Astrocyte of the hippocampus (primary cell): ENCODE measurements at places on chromosomes 7 and 10.

GRCh38 chr10:26540601-26541000 is 102.5 kb downstream of the APBB1IP start:
- DNase-seq: peak; percentile 18

DNA sequence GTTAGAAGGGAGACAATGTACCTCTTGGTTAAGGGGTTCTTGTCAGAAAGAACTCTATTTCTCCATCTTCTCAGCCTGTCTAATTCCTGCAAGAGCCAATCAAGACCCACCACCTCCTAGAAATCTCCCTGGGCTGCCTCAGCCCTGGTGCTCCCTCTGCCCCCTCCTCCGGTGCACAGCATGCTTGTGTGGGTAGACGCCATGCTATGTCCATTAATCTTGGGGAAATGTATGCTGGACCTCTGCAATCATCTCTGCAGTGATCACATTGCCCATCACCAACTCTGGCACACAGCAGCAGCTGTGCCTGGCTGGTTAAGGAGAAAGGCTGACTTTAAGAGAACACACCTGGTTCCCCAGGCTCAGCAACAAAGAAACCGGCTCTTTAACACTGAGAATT is 37.3 kb downstream of the SH3PXD2A start:
- DNase-seq: no peak

- no peak for DNase-seq
Observed at GRCh38 chr10:117311261-117311660, 64.0 kb downstream of the PDZD8 start.

GRCh38 chr10:34722404-34722803 is 92.7 kb downstream of the PARD3 start:
- DNase-seq: no peak

GRCh38 chr10:91880310-91880709 is 29.0 kb downstream of the FGFBP3 start:
- DNase-seq: peak; percentile 14

DNA sequence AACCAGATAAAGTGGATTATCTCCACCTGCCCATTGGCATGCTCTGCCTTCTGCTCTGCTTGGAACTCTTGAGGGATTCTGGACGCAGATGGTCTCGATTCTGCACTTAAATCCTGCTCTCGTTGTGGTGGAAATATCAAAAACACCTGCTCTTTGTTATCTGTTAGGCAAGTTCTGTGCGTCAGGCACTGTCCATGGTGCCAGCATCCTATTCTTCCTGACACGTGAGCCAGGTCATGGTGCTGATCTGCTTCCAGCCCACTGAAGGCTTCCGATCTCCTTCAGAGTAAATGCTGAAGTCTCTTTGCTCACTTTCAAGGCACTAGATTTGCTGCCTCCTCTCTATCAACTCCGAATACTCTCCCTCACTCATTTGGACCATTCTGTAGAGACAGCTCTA is 505.6 kb downstream of the HTR7 start:
- peak; percentile 7 for DNase-seq

GRCh38 chr7:38311329-38311937 is 38.0 kb upstream of the TARP start:
- peak; percentile 49 for DNase-seq

DNA sequence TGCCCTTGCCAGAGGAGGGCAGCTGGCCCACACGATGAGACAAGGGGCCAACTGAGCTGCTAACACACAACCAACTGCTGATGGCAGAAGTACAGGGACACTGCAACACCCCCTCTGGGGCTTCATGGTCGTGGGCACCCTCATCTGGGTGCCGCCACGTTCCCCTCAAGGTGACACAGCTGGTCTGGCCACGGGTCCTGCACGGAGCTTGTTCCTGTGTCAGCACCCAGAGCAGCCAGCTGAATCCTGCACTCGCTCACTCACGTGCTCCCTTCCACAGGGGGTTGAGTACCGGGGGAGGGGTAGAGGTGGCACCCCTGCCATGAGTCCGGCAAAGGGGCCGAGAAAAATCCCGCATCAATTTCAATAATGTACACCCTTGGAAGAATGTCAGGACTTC is 1319.1 kb downstream of the REEP3 start:
- no peak for DNase-seq

DNA sequence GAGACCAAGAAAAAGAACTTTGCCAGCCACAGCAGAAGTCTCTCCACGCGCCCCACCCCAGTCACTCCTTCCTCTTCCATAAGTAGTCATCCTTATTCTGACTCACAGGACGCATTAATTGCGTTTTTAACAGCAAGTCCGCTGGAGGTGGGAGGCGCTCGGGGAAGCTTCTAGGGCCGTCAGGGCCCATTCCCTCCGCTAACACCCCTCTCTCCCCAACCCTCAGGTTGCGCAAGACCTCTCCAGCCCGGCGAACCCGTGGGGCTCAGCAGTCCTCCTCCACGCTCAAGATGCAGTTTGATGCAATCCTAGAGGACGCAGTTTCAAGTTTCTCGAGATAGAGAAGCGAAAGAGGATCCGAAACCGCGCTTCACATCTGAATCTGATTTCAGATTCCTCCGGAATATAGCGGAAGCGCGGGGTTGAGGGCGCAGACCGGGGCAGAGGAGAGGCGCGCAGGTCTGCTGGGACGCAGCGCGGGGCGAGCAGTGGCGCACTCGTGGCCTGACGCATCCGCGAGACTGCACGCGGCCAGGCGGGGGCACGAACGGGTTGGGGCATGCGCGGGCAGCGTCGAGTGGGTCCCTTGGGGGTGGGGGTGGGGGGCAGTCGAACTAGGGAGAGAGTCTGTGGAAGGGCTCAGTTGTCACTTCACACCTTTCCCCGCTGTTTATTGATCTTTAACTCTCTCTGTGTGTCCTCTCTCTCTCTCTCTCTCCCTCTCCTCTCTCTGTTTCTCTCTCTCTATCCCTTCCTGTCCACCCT is 37.8 kb upstream of the PSAP start:
- peak; percentile 73 for DNase-seq

DNA sequence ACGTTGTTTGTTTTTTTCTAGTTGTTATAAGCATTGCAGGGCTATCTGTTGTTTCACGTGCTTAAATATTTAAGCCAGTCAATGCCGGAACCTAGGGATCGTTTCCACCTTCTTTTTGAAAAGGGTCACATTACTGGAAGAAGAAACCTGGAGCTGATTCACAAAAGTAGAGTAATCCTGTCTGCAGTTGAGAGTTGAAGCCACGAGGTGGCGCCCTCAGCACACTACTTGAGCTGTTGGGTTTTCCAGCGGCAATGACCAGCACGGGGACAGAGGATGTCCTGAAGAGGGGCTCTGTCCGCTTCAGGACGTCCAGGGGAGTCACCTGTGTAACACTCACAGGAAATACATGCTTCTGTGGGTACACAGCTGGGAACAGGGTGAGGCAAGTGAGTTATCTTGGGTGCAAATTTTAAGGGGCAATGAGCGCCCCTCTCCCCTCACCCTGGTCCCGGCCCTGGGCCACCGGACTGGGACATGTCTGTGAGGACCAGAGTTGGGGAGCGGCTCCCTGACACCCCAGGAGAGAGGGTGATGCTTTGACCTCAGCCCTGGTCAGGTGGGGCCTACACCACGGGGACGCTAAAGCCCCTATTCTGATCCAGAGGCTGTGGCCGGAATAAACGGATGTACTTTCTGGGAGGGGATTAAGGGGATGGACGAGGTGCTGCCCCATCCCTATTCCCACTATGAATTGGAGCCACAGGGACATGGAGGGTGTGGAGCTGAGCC is 26.3 kb upstream of the WDFY4 start:
- peak; percentile 82 for DNase-seq

- no peak for DNase-seq
Observed at GRCh38 chr7:119452401-119452800, 820.6 kb upstream of the KCND2 start.

GRCh38 chr7:37074370-37074769 is 350.1 kb upstream of the AOAH start:
- no peak for DNase-seq

DNA sequence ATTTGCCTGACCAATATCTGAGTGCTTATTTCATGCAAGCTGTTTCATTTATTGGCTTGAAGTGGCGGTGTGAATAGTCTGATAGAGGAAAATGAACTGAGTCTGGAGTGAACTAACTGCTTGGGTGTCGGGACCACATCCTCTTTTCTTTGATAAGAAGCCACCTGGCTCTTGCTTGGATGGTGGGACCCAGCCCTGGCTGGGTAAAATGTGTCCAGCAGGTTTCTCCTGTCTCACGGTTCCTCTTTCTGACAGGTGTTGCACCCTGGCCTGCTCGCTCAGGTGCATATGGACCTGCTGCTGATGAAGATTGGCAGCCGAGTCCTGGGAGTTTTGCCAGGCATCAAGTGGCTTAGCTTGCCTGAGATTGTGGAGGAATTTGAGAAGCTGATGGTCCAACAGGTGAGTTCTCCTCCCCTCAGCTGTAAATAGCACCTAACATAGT is 1.6 kb downstream of the ADCK2 start:
- no peak for DNase-seq

GRCh38 chr7:45886931-45887667 is 1.2 kb upstream of the IGFBP1 start:
- DNase-seq: no peak

- peak; percentile 34 for DNase-seq
Observed at GRCh38 chr10:78342827-78343653, 309.4 kb downstream of the RPS24 start.

GRCh38 chr7:104814126-104814525 is 199.9 kb upstream of the KMT2E start:
- no peak for DNase-seq

DNA sequence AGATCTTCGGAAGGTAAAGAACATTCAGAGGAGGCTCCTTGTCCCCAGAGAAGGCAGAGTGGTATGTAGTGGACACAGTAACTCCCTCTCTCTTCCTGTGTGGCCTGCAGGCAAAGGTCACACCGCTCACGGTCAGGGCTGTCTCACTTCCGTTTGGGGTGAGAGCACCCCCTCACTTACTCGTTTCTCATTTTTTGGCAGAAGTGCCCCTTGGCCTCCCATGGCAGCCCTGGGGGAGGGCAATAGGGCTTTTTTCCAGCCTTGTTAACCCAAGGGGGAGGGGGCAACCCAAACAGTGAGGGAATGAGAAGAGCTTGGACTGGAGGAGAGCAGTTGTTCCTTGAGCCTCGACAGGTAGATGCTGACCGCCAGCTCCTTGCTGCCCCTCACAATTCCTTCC is 31.8 kb upstream of the SRGN start:
- no peak for DNase-seq

GRCh38 chr10:11225935-11226334 is 208.3 kb downstream of the CELF2 start:
- no peak for DNase-seq

DNA sequence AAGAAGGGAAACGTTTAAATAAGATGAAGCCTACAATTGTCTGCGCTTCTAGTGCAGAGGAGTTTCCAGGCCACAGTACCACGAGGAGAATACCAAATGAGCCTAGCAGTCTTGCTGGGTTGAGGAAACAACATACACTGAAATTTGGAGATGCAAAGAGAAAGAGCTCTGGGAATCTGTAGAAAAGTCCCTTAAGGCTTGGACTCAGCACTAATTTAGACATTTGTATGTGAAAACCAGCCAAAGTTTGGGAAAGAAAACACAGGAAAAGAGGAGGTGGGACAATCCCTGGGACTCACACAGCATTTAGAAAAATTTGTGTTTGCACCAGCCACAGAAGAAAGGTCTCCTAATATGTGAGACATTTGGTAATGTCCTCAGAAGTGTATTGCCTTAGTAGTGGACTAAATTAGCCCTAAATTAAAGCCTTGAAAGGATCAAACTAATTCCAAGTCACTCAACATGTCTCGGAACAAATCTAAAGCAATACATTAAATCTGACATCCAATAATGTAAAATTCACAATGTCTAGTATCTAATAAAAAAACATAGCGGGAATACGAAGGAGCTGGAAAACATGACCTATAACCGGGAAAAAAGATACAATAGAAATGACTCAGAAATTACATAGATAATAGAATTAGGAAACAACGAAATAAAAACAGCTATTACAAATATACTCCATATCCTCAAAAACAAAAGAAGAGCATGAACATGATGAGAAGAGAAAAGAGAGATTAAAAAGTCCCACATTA is 187.1 kb upstream of the NAMPT start:
- no peak for DNase-seq

DNA sequence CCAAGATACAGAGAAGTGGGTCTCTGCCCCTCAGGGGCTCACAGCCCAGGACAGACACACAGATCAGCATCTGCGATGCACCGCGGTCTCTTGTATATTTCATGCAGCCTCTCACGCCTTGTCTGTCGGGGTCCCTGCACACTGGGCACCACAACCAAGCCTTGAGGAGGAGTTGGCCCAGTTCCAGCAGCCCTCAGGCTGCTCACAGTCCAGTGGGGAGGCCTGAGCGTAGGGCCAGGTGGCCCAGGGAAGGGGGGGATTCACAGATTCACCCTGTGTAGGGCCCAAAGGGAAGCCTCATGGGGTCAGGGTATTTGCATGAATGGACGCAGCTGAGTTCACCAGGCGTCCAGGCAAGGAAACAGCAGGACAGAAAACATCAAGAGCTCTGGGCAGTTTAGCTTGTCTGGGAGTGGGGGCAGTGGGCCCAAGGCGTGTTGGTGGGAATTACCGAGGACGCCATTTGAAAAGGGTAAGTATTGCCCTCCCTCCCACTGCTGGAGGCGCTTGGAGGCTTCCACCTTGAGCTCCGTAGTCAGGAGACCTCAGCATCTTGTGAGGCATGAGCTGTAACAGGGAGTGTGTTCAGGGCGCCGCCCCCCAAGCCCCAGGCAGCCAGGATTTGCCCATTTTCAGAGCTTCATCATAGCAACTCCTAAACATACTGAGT is 129.1 kb upstream of the CHST15 start:
- DNase-seq: peak; percentile 62

DNA sequence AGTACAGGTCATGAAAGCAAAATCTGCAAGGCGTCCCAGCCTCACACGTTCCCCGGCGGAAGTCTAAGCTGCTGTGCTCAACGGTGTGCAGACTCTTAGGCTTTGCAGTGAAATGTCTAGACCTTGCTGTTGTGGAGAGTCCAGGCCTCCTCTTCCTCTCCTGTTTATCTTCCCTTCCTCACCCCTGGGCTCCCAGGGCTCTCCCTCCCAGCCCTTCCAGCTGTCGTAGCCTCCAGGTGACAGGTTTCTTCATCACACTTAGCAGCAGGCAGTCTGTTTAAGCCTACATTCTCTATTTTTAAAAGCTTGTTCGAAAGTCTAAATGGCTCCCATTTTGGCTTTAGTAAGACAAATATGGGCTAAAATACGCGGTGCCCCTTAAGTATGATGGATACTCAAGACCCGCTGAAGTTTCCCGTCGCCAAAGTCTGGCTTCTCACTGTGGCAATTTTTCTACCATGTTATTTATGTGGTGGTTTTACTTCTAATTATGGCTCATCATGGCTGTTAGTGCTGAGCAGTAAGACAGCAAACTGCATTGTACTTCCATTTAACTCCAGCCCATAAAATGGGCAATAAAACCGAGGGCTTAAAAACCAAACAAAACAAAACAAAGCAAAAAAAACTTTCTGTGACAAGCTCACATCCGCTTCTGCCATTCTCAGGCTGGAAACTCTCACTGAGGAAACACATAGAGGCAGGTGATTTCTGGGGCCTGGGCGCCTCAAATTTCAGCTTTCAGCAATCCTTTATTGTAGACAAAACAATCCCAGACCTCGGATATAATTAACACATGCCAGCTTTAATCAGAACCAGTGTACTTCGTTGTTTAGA is 243.2 kb downstream of the SNX10 start:
- no peak for DNase-seq
